ENCODE measurements at places on chromosomes 11 and 22. TPM values are rescaled to one million over a fixed set of nuclear protein-coding genes. Genes with fewer than 3 reads are reported as not detected.

Gene CSF2RB
- polyA plus RNA-seq, result 3.4 TPM

Gene OR51I1
- not detected for polyA plus RNA-seq

Gene SDHD
- polyA plus RNA-seq, result 186 TPM

DNA sequence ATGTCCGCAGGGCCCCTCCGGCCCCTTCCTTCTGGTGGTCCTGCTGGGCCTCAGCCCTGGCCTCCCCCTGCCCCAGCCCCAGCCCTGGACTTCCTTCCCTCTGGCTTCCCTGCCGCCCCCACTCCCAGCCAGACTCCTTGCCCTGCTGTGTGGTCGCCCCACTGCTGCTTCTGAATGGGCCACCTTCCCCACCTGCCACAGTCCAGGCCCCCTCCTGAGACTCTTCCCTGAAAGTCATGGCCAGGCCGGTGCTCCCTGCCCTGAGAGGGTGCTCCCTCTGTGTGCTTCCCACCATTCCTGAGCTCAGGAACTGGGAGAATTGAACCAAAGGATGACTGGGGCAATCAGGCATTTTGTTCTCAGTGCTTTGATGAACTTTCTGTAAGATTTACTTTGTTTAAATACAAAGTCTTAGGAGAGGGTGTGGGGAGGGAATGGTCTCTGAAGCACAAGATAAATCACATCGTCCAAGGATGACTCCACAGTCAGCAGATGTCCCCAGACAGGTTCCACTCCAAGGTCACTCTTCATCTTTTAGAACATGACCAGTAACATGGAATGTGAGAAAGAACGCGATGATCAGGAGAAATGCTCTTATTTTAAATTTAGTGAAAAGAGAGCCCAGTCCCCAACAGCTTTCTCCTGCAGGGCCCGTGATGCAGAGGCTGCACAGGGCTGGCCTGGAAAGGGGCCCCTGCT, 774 bp downstream of the APOBEC3D start:
- DNase-seq, result no peak

GRCh38 chr22:36668854-36669253, 34.7 kb downstream of the CACNG2 start:
- no peak for DNase-seq

GRCh38 chr11:7654195-7654705, 19.1 kb downstream of the CYB5R2 start:
- DNase-seq, result no peak
